Hepatic stellate cell (primary cell): ENCODE measurements at places on chromosomes 12 and 14.

GRCh38 chr12:117098361-117099217, 627 bp downstream of the TESC start:
- no peak for DNase-seq

GRCh38 chr12:95318071-95318545, 100.5 kb downstream of the VEZT start:
- peak; percentile 37 for DNase-seq

DNA sequence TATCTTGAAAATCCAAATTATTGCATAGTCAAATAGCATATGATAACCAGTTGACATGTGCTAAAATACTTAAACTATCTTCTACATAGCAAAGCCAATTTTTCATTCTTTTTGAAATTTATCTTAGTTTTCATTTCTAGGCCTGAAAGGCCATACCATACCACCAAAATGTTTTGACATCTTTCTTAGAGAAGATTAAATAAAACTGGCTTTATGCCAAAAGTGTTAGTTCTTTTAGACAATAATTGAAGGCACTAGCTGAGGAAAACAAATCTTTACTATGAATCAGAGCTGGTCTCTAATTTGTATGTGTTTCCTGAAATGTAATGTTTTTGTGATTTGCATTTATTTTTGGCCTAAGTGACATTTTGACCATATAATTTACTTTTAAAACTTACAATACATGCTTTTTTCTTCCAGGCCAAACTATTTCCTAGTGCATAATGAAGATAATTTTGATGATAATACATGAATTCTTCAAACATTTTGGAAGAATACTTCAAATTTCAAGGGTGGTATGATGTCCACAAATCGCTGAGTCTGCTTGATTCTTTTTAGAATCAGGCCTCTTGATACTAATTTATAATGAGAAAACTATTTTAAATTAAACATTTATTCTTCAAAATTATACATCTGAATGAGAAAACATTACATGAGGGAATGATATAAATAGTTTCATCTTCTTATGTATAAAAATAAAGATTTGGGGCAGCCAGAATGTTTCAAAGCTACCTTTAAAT, 6.5 kb upstream of the KCNMB4 start:
- DNase-seq, result no peak

DNA sequence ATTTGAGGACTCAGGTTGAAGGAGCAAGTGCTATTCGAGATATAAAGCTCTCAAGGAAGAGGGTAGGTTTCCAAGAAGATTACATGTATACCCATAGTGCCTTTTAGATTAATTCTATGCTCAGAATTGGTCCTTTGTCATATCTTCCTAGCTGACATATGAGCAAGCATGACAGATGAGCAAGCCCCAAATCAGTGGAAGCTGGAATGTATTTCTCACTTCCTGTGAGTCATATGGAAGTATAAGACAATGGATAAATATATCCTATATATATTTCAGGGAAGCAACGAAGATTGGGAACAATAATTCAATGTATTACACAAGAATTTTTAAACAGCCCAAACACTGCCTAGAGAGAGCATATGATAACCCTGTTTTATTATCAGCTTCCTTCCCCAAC, 674.1 kb upstream of the ATXN7L3B start:
- DNase-seq, result no peak

- DNase-seq, result no peak
Measured at GRCh38 chr12:124125203-124125871, 152.3 kb downstream of the ZNF664 start.

DNA sequence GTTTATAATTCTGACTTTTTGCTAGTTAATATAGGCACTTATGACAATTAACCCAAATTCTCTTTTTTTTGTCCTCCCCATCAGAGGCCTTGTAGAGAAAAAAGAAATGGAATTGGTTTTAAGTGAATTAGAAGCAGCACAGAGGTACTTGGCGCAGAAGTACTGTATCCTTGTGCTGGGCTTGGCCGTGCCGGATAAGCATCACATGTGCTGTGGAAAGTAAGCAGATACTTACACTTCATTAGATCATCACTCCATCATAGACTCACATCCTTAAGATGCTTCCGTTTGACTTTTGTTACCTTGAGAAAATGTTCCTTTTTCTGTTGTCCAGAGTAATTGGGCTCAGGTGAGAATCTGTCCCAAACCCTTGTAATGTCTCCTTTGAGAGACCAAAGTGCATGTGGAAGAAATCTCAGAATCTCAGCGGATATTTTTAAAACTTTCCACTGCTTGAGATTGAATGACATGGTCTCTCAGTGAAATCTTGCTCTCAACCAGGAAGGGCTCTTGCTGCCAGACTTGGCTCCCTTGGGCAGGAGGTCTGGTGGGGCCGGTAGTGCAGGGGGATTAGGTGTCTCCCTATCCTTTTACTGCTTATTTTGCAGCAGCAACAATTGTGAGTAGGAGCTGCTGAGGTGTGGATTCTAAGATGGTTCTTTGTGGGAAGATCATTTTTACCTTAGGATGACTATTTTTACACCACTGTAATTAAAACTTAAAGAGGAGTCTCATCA, 24.8 kb downstream of the PPP1R36 start:
- DNase-seq, result no peak

- DNase-seq, result peak; percentile 49
Measured at GRCh38 chr12:104136577-104136976, 1.4 kb downstream of the NFYB start.

GRCh38 chr14:68547305-68548193, 245.3 kb downstream of the ZFP36L1 start:
- peak; percentile 76 for DNase-seq
